ENCODE measurements at places on chromosomes 5 and 9.

DNA sequence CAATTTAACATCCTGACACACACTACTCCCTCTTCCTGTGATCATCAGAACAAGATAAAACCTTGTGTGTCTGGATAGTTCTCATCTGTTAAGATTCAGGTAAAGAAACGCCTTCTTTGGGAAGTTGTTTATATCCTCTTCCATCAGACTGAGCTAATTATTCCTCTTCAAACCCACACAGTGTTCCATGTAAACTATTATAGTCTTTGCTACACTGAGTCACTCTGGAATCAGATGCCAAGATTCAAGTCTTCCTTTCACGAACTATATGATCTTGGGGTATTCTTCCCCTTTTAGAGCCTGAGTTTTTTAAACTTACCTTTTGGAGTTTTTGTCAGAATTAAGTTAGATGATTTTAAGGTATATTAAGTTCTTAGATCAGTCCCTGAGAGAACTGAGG lies 2.0 kb downstream of the OR1J1 start:
- no peak for DNase-seq

- no peak for DNase-seq
These were observed 877 bp upstream of the SCGB3A1 start for GRCh38 chr5:180592176-180592575.

DNA sequence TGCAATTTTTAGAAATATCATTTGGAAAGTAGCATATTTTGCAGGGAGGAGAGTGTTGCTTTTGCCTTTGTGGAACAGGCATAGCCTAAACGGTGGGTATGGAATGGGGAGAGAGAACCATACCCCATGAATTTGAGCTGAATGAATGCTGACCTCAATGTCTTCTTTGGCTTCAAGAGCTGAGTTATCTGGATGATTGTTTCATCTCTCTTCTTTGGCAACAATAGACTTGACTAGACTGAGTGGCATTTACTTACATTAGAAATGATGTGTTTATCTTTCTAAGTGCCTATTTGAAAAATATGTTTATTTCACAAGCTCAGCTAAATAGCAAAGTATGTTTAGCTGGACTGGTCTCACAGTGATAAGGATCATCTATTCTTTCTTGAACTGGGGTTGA lies 42.8 kb downstream of the SPEF2 start:
- no peak for DNase-seq

GRCh38 chr5:92945605-92946097 lies 635.4 kb downstream of the NR2F1-AS1 start:
- DNase-seq: no peak

DNA sequence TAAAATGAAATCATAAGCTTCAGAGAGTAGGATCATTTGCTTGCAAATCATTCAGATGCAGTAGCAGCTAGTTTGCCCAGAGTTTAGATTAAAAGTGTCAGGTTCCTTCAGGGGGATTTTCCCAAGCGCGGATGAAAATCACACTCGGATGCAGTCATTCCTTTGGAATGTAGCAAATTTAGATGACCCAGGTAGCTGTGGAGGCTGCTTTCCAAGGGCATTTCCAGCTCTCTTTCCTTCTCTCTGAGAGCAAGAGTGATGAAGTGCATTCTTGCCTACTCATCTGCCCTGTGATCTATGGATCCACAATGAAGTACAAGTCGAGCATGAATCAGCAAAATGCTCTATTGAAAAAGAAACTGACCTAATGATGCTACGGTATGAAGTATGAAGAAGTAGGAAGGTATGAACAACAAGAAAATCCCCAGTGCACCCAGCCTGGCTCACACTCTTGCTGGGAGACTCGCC lies 200.2 kb downstream of the PLK2 start:
- no peak for DNase-seq

GRCh38 chr5:132883261-132883834 lies 9.9 kb downstream of the LEAP2 start:
- DNase-seq: no peak

- DNase-seq: no peak
These were observed 72.9 kb upstream of the SPTLC1 start for GRCh38 chr9:92187989-92188714.

- DNase-seq: no peak
These were observed 5.3 kb downstream of the FBN2 start for GRCh38 chr5:128532776-128533175.

DNA sequence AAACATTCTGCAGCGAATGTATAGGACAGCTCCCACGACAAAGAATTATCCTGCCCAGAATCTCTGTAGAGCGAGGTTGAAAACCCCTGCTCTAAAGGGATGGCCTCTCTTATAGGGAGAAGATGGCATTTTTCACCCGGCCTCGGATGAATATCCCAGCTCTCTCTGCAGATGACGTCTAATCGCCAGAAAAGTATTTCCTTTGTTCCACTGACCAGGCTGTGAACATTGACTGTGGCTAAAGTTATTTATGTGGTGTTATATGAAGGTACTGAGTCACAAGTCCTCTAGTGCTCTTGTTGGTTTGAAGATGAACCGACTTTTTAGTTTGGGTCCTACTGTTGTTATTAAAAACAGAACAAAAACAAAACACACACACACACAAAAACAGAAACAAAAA lies 17.4 kb upstream of the RARS1 start:
- DNase-seq: no peak

Measured in stimulated activated CD8-positive, alpha-beta memory T cell treated with anti-CD3 and anti-CD28 coated beads, Interleukin-4, amount 100 ng/mL, for 4 hours (primary cell).